Effector CD8-positive, alpha-beta T cell (primary cell): ENCODE measurements at places on chromosomes 5 and 9.

DNA sequence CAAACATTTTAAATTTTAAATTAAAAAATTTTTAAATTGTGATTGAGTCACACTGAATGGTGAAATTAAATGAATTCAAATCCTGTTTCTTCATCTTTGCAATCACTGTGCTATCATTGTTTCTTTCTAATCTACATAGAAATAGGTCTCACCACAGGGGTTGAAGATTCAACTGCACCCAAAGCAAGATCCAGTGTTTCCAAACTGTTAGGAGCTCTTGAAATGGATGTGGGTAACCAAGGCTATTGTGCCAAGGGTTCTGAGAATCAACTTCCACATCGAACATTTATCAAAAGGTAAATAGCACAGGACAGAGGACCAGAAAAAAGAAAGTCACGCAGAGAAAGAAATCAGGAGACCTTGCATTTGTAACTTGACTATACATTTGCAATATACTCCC lies 172.6 kb upstream of the RASEF start:
- DNase-seq, result no peak

DNA sequence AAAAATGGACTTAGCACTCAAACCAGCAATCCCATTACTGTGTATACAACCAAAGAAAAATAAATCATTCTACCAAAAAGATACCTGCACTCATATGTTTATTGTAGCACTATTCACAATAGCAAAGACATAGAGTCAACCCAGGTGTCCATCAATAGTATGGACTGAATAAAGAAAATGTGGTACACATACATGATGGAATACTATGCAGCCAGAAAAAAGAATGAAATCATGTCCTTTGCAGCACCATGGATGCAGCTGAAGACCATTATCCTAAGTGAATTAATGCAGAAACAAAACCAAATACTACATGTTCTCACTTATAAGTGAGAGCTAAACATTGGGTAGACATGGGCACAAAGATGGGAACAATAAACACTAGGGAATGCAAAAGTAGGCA lies 236.8 kb upstream of the POU5F2 start:
- DNase-seq, result no peak

- DNase-seq, result no peak
Observed at GRCh38 chr5:56147106-56147505, 86.0 kb downstream of the ANKRD55 start.

DNA sequence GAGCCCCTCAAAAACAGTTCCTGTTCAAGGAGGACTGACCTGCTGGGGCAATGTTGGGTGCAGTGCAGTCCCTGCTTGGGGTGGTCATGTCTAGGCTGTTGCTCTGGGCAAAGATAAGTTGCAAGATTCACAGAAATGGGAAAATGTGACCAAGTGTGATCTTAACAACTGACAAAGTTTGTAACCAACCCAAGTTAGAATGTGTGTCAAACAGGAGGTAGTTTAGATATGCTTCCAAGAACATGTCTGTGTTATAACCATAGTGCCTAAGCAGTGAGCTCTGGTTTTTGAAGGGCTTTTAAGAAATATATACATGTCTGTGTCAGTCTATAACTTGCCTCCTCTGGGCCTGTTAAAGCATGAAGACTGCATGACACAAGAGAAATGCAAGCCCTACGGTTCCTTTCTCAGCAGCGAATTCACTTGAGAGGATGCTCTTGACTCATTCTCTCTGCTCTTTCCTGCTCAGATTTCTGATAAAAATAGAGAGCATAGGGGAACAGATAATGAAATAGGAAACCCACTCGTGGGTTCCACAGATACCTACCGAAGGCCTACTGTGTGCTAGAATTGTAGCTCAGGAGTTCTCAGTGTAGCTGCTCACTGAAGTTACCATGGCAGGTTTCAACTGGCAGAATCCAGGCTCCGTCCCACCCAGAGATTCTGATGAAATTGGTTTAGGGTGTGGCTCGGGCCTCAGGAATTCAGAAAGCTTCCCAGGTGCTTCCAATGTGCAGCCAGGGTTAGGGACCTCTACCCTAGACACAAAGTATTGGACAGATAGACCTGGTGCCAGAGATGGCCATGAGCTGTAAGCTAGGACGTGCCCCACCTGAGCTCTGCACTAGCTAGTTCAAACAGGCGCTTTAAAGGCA lies 52.4 kb downstream of the ARHGEF37 start:
- DNase-seq, result no peak

DNA sequence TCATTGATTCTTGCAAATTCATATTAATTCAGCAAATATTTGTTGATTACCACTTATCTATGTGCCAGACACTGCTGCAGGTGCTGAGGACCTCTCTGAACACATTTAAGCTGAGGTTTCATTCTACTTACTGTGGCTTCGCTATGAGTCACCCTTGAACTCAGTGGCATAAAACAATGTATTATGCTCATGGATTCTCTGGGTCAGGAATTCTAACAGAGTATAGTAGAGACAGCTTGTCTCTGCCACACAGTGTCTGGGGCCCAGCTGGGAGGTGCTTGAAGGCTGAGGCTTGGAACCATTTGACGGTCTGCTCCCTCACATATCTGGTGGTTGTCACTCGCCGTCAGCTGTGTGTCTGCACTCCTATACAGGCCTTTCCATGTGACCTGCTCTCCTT lies 124.3 kb upstream of the NR3C1 start:
- DNase-seq, result no peak

GRCh38 chr5:102720969-102721368 lies 34.1 kb upstream of the PAM start:
- DNase-seq, result no peak

DNA sequence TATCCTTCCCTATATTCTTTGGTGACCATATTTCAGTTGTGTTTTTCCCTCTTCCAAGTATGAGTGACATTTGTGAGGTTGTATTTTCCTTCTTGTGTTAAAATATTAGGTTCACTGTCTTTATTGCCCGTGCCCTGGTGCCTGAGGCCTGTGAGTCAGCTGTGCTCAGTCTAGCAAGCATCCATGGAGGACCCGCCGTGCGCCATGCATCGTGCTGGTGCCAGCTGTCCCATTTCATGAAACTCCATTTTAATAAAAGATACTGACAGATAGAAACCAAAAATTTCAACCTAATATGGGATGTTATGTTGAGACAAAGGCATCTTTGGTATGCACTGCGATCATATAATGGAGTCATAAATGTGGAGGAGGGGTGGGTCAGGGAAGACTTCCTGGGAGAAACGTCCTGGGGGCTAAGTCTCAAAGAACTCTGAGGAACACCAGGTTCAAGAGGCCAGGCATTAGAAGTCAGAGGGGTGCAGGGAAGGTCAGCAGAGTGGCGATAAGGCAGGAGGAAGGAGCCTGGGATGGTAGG lies 34.0 kb upstream of the FGF1 start:
- DNase-seq, result no peak

DNA sequence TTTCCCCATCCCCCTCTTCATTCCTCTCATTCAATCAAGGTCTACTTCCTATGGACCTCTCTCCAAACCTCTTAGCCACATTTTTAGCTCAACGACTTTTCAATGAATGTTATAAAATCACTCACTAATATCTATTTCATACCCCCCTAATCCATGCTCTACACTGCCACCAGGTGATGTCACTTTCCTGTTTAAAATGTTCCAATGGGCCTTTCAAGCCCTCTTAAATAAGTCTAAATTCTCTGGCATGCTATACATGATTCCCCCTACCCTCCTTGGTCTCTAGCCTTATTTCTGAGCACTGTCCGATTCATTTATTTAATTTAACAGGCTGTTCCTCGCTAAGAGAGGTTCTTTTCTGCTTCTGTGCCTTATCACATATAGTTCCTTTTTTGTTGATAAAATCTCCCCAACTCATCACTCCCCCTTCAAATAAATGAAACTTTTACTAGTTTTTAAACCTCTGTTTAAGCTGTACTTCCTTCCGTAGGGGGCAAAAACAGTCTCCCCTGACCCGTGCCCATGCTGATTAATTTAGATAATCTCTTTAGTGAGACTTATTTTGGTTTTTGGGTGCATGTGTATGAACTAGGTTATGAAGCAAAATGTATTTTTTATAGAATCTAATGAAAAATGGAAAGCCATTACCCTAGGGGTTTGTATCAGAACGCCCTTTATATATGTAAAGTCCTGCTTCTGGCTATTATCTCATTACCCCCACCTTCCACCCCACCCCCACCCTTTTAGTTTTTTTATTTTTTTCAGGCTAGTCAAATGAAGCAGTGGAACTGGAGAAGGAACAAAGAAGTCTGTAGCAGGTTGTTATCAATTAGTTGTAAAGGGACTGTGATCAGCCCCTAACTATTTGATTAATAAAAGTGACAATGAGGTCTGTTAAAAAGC lies 9.0 kb downstream of the ABHD17B start:
- no peak for DNase-seq
